ENCODE measurements at places on chromosomes 6 and 20. TPM values are rescaled to one million over a fixed set of nuclear protein-coding genes. Genes with fewer than 3 reads are reported as not detected.

Gene TMEM170B
- 6.3 TPM for total RNA-seq

Gene OR2H1
- total RNA-seq = not detected

Gene SNX21
- total RNA-seq = 26.6 TPM

Gene DCDC2
- not detected for total RNA-seq

Gene TOX2
- total RNA-seq = not detected

Gene CDH26
- 0.52 TPM for total RNA-seq

Gene ARFGEF3
- total RNA-seq = 1.0 TPM

Gene TM9SF4
- total RNA-seq = 18.8 TPM

Gene SAMD3
- total RNA-seq = 8.9 TPM

Gene OR2B6
- total RNA-seq = not detected

Gene ZNF343
- total RNA-seq = 12.5 TPM

Gene SLPI
- total RNA-seq = not detected
